ENCODE measurements at places on chromosomes 7 and 10. TPM values are rescaled to one million over a fixed set of nuclear protein-coding genes. Genes with fewer than 3 reads are reported as not detected.

GRCh38 chr10:106327747-106328146 is 836.8 kb downstream of the SORCS1 start:
- H3K4me3 ChIP-seq: no peak overlapping the region
- DNase-seq: no peak
- H3K4me1 ChIP-seq: no peaks in the 10 kb centered on the region
- no peak overlapping the region for H3K27ac ChIP-seq

DNA sequence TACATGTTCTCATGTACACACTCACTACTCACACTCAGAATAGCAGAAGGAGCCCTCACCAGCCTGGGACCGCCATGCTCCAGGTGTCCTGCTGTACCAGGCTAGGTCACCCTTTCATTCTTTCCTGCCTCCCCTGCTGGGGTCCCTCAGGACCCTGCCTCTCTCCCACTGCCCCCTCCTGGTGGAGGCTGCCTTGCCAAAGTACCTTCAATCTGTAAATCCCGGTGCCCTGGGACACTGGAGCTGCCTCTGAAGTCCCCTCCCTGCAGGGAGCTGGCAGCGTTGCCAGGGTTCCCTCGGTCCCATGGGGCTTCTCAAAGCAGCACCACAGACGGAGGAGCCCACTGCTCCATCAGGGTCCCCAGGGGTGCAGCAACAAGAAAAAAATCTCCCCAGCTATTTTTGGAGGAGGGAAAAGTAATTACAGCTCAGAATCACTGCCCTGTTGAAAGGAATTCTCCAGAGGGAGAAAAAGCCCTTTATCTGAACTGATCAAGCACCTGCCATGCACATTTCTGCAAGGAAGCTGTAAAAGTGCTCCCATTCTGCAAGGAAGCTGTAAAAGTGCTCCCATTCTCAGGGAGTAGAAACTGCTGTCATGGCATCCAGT is 259.9 kb downstream of the PTPRN2 start:
- DNase-seq: no peak
- no peaks in the 10 kb centered on the region for H3K27me3 ChIP-seq
- H3K4me1 ChIP-seq: no peaks in the 10 kb centered on the region
- no peak overlapping the region for H3K27ac ChIP-seq
- no peaks in the 10 kb centered on the region for H3K36me3 ChIP-seq
- no peak overlapping the region for H3K4me3 ChIP-seq

GRCh38 chr10:29681676-29682448 is 47.1 kb upstream of the SVIL start:
- peaks cover 27% of the 10 kb centered on the region for H3K36me3 ChIP-seq
- H3K27ac ChIP-seq: no peak overlapping the region
- no peak for DNase-seq
- peaks cover 6% of the 10 kb centered on the region for H3K4me1 ChIP-seq
- H3K27me3 ChIP-seq: no peaks in the 10 kb centered on the region

DNA sequence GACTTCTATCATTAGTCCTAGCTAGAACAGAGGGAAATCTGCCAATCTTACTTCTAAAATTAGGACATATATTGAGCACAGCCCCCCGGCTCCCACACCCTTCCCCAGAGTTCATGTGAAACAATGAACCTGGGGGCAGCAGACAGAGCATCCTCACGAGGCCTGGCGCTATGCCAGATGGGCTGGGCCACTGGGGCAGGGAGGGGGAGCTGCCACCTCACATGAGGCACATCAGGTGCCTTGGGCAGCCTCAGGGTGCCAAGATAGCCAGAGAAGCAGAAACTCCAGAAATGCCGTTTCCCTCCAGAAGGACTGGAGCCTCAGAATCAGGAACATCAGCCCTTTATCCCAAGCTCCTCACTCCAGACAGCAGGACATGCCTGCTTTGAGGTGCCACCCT is 92.8 kb upstream of the LANCL2 start:
- no peaks in the 10 kb centered on the region for H3K27me3 ChIP-seq
- DNase-seq: no peak
- H3K36me3 ChIP-seq: no peaks in the 10 kb centered on the region
- no peaks in the 10 kb centered on the region for H3K4me1 ChIP-seq
- no peak overlapping the region for H3K27ac ChIP-seq

DNA sequence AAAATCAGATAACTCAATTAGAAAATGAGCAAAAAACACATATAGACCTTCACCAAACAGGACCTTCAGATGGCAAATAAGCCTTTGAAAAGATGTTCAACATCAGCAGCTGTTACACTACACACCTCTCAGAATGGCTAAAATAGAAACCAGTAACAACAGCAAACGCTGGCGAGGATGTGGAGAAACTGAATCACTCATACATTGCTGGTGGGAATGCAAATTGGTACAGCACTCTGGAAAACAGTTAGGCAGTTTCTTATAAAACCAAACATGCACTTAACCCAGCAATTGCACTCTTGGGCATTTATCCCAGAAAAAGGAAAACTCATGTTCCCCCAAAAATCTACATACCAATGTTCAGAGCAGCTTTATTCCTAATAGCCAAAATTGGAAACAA is 37.7 kb upstream of the SMARCD3 start:
- H3K4me1 ChIP-seq: peaks cover 9% of the 10 kb centered on the region
- H3K27me3 ChIP-seq: peaks cover 9% of the 10 kb centered on the region
- no peaks in the 10 kb centered on the region for H3K36me3 ChIP-seq
- no peak overlapping the region for H3K4me3 ChIP-seq

TET1 gene
- polyA plus RNA-seq: 9.9 TPM

DNA sequence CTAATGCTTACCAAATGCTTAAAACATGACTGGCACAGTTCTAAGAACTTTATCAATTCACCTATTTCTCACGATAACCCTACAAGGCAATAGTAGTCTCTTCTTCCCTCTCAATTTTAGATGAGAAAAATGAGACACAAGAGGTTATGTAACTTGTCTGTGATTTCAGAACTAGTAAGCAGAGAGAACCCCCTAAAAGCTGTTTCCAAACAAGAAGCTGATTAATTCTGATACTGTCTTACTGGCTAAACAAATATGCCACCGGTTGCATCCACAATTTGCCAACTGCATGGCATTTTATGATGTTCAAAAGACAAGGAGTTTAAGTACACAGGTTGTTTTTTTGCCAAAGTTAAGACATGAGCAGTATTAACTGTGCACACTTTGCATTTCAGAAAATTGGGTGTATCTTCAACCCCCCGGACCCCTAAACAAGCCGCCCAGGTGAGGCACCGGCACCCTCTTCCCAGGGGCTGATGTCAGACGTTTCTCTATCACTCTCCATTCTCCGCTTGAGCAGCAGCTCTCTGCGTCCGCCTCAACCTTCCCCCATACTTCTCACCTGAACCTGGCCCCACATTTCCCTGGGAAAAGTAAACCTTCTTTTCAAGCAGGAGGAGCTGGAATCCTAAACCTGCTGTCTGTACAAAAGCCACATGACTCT is 21.7 kb downstream of the RSU1 start:
- H3K4me1 ChIP-seq: peaks cover 3% of the 10 kb centered on the region
- no peak overlapping the region for H3K27ac ChIP-seq
- H3K4me3 ChIP-seq: no peak overlapping the region
- H3K27me3 ChIP-seq: no peaks in the 10 kb centered on the region
- DNase-seq: no peak
- no peaks in the 10 kb centered on the region for H3K36me3 ChIP-seq

DNA sequence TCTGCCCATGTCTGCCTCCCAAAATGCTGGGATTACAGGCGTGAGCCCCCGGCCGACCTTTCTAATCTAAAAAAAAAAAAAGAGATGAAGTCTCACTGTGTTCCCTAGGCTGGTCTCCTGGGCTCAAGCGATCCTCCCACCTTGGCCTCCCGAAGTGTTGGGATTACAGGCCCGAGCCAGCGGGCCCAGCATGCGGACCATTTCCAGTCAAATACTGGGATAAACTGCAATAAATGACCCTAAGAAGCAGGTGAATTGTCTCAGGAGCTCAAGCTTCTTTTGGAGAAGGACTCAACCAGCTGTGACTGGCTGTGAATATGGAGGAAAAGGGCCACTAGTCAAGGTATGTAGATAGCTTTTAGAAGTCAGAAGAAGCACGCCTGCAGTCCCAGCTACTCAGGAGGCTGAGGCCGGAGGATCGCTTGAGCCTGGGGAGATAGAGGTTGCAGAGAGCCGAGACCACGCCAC is 550 bp upstream of the CREM start:
- no peak for DNase-seq
- peak overlapping the region; percentile 100 for H3K27ac ChIP-seq
- peaks cover 9% of the 10 kb centered on the region for H3K4me1 ChIP-seq
- H3K27me3 ChIP-seq: no peaks in the 10 kb centered on the region
- no peaks in the 10 kb centered on the region for H3K36me3 ChIP-seq

DNA sequence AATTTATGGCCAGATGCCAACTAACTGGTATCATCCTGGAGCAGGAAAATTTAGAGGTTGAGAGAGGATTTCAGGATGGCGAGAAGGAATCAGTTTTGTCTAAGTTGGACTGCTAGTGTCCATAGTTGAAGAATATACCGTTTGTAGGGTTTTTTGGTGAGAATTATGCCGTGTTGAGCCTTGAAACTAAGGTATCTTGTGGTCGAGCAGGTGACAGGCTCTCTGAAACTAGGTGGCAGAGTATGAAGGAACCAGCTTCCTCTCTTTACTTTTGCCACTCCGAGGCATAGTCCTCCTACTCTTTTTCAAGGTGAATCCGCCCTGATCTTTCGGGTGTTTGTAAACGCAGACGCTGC is 9.7 kb downstream of the MDFIC start:
- no peak overlapping the region for H3K27ac ChIP-seq
- DNase-seq: no peak
- no peaks in the 10 kb centered on the region for H3K36me3 ChIP-seq
- no peaks in the 10 kb centered on the region for H3K27me3 ChIP-seq
- no peak overlapping the region for H3K4me3 ChIP-seq

GRCh38 chr10:28328346-28328745 is 25.5 kb upstream of the MPP7 start:
- H3K4me1 ChIP-seq: peaks cover 13% of the 10 kb centered on the region
- H3K27me3 ChIP-seq: no peaks in the 10 kb centered on the region
- no peak for DNase-seq
- no peak overlapping the region for H3K4me3 ChIP-seq
- no peak overlapping the region for H3K27ac ChIP-seq
- no peaks in the 10 kb centered on the region for H3K36me3 ChIP-seq

GRCh38 chr7:100612730-100613390 is 520 bp downstream of the MOSPD3 start:
- peak; percentile 51 for DNase-seq
- H3K27me3 ChIP-seq: no peaks in the 10 kb centered on the region
- peak overlapping the region; percentile 52 for H3K27ac ChIP-seq
- peaks cover 9% of the 10 kb centered on the region for H3K36me3 ChIP-seq
- H3K4me1 ChIP-seq: peaks cover 10% of the 10 kb centered on the region

DGKI gene
- 0.52 TPM for polyA plus RNA-seq

GRCh38 chr10:52100011-52100547 is 214.0 kb upstream of the DKK1 start:
- H3K27ac ChIP-seq: peak overlapping the region; percentile 26
- no peaks in the 10 kb centered on the region for H3K36me3 ChIP-seq
- DNase-seq: peak; percentile 67
- H3K4me1 ChIP-seq: peaks cover 2% of the 10 kb centered on the region
- no peaks in the 10 kb centered on the region for H3K27me3 ChIP-seq
- no peak overlapping the region for H3K4me3 ChIP-seq

EVX1 gene
- polyA plus RNA-seq: not detected

- no peak for DNase-seq
- H3K4me3 ChIP-seq: no peak overlapping the region
- H3K4me1 ChIP-seq: no peaks in the 10 kb centered on the region
- H3K27ac ChIP-seq: no peak overlapping the region
- H3K27me3 ChIP-seq: no peaks in the 10 kb centered on the region
- peaks cover 7% of the 10 kb centered on the region for H3K36me3 ChIP-seq
Measured at GRCh38 chr7:77258014-77258413, 58.4 kb upstream of the FGL2 start.

RPEL1 gene
- polyA plus RNA-seq: 0.08 TPM

- no peak overlapping the region for H3K4me3 ChIP-seq
- no peaks in the 10 kb centered on the region for H3K4me1 ChIP-seq
- no peaks in the 10 kb centered on the region for H3K27me3 ChIP-seq
- DNase-seq: peak; percentile 84
- no peak overlapping the region for H3K27ac ChIP-seq
- no peaks in the 10 kb centered on the region for H3K36me3 ChIP-seq
Measured at GRCh38 chr10:19498393-19499290, 317.6 kb upstream of the PLXDC2 start.

- H3K4me1 ChIP-seq: no peaks in the 10 kb centered on the region
- H3K27me3 ChIP-seq: no peaks in the 10 kb centered on the region
- H3K36me3 ChIP-seq: no peaks in the 10 kb centered on the region
Measured at GRCh38 chr10:28242555-28243204, 60.2 kb downstream of the MPP7 start.

DNA sequence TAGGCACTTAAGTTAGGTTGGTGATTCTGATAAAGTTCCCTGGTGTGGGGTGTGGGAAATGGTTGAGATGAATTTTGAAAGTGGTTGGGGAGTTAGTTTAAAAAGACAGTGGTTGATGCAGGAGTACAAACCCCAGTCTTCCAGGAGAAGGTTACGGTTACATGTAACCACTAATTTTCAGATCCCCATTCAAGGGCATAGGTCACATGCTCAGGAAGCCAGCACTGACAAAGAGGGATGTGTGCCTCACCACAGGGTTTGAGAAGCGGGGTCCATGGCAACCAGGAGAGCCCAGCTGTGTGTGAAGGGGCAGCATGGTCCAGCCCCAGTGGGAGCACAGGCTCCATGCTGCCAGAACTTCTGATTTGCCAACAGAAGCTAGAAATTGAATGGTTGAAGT is 144.2 kb downstream of the MDFIC start:
- H3K4me3 ChIP-seq: no peak overlapping the region
- no peak overlapping the region for H3K27ac ChIP-seq
- H3K36me3 ChIP-seq: no peaks in the 10 kb centered on the region
- H3K4me1 ChIP-seq: no peaks in the 10 kb centered on the region

DNA sequence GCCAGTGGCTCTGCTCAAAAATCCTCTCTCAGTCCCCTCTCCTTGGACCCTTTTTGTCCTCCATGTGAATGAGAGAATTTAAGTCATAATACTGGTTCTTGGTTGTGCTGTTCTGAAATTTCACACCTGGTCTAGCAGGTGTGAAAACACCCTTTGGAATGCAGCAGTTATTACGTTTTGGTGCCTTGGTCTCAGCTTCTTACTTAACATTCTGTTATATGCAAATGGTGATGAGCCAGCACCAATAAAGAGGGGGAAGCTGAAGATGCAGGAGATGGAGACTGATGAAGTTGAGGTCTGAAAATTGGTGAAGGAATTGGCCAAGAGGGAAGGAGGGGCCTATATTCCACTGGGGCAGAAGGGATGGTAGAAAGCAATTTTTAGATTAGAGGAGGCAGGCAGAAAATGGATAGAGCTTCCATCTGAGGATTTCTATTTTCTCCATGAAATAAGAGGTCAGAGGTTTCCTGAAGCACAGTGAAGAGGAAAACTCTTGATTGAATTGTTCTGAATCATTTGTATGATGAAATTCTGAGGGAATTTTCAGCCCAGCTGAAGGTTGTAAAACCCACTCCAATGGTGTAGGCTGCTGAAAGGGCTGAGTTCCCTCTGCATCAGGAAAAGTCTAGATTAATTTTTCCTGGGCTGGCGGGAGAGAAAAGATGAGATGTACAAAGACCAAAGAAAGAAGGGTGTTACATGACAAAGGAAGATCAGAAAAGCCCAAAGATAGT is 94.0 kb upstream of the FAM180A start:
- H3K27ac ChIP-seq: no peak overlapping the region
- no peaks in the 10 kb centered on the region for H3K36me3 ChIP-seq
- no peak for DNase-seq
- no peaks in the 10 kb centered on the region for H3K4me1 ChIP-seq
- no peaks in the 10 kb centered on the region for H3K27me3 ChIP-seq
- H3K4me3 ChIP-seq: no peak overlapping the region
